Stimulated activated CD8-positive, alpha-beta memory T cell treated with anti-CD3 and anti-CD28 coated beads, Interleukin-7, amount 100 ng/mL, for 48 hours (primary cell): ENCODE measurements at places on chromosomes 1 and 21.

DNA sequence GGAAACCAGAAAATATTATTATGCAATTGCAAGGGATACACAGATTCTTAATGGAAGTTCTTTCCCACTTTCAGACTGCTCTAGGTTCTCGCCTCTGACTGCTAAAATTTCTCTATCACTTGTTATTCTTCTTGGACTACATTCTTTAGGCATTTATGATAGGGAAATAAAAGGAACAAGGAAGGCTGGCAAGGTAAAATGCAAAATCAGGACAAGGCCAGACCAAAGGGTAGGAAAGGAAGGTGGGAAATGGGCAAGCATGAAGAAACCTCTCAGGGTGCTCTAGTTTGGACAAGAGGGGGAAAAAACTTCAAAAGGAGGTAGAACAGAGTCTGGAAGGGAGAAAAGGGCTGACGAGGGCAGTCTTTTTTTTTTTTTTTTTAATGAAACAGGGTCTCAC, 26.2 kb downstream of the UROD start:
- DNase-seq, result no peak

DNA sequence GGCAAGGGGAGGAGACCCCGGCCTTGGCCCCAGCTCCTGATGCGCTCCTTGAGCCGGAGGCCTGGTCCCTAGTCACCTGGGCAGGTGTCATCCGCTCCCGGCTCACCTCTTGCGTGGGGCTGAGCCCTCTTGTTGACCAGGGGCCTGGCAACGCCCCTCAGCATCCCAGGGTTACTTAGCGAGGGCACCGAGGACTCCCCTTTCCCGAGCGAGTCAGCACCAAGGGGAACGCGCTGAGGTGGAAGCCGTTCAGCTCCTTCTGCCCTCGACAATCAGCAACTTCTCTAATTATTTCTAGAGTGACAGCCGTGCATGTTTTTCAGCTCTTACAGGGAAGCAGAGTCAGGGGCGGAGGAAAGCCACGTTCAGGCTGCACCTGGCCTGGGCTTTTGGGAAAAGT, 522 bp downstream of the SLC45A1 start:
- DNase-seq, result no peak

- no peak for DNase-seq
Observed at GRCh38 chr1:6321205-6321604, 60.3 kb upstream of the GPR153 start.

DNA sequence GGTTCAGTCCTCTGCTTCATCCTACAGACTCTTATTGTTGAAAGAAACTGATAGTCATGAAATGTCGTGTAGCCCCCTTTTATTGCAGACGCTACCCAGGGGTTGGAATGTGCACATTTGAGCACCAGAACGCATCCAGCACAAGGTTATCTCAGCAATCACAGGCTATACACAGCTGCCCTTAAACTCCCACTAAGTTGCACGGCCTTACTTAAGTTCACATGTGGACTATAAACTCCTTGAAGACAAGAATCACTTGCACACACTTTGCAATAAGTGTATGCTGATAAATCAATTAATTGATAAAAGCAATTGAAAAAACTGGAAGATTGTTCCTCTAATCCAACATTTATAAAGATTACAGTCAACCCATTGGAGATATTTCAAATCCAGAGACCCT, 18.9 kb downstream of the SLC30A10 start:
- DNase-seq, result no peak

- DNase-seq, result no peak
Observed at GRCh38 chr21:45947716-45948255, 33.8 kb upstream of the COL6A1 start.

- no peak for DNase-seq
Observed at GRCh38 chr21:45111703-45112102, 37.3 kb downstream of the ADARB1 start.
